Activated gamma-delta T cell treated with Interleukin-2 at 50 U/mL for 16 hours (primary cell): ENCODE measurements at places on chromosomes 1 and 21.

- DNase-seq = no peak
Measured at GRCh38 chr1:154223621-154224020, 2.9 kb downstream of the UBAP2L start.

- no peak for DNase-seq
Measured at GRCh38 chr1:9845914-9846313, 22.1 kb upstream of the CLSTN1 start.

DNA sequence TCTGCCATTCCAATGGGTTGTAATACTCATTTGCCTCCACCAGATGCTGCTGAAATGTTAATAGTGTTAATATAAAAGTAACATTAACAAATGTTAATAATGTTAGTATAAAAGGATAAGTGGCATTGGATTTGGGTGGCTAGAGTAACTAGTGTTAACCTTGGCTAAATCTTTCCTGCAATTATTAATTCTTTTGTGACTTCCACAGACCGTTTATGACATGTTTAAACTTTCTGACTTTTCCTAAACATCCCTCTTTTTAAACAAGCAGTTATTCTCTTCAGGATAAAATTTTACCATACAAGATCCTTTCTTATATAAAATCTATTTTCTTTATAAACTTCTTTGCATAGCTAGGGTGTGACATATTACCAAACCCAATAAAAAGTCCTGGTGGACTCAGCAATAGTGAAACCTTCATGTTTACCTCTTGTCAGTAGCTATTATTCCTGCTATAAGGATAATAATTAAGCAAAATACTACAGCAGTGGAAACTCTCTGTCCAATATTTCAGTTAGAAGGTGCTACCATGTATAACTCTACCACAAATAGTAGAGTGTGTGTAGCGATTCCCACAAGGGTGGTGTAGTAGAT is 41.5 kb downstream of the CCDC30 start:
- DNase-seq = no peak

GRCh38 chr1:76294482-76295194 is 220.1 kb downstream of the ST6GALNAC3 start:
- DNase-seq = no peak

DNA sequence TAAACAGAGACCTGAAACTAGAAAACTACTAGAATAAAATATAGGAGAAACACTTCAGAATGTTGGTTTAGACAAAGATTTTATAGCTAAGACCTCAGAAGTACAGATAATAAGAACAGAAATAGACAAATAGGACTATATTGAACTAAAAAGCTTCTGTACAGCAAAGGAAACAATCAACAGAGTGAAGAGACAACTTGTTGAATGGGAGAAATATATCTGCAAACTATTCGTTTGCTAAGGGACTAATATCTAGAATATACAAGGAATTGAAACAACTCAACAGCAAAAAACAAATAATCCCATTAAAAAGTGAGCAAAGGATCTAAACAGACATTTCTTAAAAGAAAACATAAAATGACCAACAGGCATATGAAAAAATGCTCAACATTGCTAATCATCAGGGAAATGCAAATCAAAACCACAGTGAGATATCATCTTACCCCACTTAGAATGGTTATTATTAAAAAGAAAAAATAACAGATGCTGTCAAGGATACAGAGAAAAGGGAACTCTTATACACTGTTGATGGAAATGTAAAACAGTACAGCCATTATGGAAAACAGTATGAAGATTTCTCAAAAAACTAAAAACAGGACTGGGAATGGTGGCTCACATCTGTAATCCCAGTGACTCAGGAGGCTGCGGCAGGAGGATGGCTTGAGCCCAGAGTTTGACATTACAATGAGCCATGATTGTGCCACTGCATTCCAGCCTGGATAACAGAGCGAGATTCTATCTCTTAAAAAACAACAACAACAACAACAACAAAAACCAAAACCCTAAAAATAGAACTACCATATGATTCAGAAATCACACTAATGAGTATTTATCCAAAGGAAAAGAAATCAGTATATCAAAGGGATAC is 37.3 kb upstream of the ZSWIM5 start:
- no peak for DNase-seq

- no peak for DNase-seq
Measured at GRCh38 chr1:38026592-38027200, 14.2 kb downstream of the UTP11 start.

- no peak for DNase-seq
Measured at GRCh38 chr1:87791931-87792740, 463.5 kb downstream of the LMO4 start.

DNA sequence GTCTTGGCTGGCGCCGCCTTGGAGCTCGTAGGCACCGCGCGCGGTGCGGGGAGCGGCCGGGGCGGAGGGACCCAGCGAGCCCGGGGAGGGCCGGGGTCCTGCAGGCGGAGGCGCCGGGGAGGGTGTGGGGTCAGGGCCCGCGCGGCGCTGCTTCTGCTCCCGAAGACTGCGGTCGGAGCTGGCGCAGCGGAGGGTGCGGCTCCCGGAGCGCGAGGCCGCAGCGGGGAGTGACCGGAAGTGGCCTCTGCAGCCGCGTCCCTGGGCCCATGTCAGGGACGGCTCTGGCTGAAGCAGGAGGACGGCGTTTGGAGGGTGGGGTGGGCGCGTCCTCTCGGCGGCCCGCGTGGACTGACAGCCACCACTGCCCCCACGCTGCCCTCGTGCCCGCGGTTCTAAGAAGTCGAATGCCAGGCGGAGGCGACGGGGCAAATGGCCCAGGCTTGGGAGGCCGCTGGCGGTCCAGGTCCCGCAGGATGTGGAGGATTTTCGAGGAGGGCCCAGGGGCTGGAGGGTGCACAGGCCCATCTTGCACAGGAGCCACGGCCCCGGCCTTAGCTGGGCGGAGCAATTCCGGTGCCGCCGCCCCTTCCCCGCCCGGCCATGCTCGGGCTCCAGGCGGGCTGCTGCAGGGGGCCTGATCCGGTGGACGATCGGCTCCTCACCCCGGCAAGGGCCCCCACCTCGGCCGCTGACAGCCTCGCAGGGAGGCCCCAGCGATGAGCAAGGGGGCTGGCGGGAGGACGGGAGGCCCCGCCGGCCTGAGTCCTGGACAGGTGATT is 7.7 kb upstream of the ZNF669 start:
- no peak for DNase-seq

GRCh38 chr1:15071936-15072335 is 81.6 kb upstream of the TMEM51 start:
- no peak for DNase-seq

DNA sequence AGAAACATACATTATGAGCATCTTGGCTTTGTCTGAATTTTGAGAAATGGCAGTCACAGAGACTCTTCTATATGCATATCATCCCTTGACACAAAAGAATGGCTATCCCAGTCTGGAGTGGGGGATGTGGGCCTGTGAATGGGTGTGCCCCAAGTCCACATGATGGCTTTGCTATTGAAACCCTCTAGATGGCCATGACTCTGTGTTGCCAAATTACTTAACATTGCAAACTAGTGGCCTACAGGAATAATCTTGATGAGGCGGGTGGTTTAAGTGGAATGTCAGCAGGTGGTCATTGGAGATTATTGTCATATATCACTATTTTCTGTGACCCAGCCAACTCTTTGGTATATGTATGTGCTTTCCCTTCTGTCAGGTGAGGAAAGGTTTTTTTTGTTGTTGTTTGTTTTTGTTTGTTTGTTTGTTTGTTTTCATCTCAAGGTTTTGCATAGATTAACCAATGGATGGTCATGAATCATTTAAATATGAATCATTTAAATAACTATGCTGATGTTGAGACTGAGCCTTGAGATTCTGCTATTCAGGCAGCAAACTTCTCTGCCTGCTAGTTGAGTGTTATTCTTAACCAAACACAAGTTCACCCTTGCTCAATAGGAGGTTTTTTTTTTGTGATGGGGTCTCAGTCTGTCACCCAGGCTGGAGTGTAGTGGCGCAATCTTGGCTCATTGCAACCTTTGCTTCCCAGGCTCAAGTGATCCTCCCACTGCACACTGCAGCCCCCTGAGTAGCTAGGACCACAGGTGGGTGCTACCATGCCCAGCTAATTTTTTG is 103.0 kb downstream of the NOS1AP start:
- DNase-seq = no peak

GRCh38 chr1:204272505-204272904 is 58.7 kb upstream of the GOLT1A start:
- DNase-seq = no peak

GRCh38 chr1:193156822-193157142 is 29.6 kb downstream of the B3GALT2 start:
- DNase-seq = no peak

GRCh38 chr1:87437663-87438295 is 109.1 kb downstream of the LMO4 start:
- DNase-seq = no peak

DNA sequence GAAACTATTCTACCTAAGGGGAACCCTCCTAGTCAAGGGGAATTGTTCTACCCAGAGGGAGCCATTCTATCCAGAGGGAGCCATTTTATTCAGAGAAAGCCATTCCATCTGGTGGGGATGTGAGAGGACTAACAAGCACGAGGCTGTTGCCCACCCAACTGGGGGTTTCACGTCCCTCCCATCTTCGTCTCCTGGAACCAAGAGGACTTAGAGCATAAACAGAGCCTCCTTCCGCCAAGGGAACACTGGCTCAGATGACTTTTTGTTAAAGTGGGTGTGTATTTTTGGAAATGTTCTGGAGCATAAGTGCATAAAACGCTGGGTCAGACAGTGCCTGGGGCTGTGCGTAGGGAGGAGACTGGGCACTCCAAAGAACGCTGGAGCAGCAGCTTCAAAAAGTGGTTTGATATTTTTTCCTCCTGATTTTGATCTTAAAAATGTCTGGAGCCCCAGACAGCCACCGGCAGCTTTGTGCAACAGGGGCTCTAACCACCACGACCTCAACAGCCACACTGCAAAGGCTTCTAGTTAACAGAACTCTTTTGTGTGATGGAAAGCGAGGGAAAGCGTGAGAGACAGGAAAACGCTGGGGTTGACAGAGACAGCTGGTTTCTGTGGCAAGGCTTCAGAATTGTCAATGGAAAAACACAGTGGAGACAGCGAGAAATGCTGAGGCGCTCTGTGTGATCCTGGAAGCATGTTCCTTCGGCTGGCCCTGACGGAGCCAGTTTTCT is 363.6 kb upstream of the CAMK1G start:
- DNase-seq = no peak

- no peak for DNase-seq
Measured at GRCh38 chr1:224980181-224980580, 50.7 kb downstream of the DNAH14 start.

- no peak for DNase-seq
Measured at GRCh38 chr1:160267284-160267991, 5.1 kb upstream of the DCAF8 start.

DNA sequence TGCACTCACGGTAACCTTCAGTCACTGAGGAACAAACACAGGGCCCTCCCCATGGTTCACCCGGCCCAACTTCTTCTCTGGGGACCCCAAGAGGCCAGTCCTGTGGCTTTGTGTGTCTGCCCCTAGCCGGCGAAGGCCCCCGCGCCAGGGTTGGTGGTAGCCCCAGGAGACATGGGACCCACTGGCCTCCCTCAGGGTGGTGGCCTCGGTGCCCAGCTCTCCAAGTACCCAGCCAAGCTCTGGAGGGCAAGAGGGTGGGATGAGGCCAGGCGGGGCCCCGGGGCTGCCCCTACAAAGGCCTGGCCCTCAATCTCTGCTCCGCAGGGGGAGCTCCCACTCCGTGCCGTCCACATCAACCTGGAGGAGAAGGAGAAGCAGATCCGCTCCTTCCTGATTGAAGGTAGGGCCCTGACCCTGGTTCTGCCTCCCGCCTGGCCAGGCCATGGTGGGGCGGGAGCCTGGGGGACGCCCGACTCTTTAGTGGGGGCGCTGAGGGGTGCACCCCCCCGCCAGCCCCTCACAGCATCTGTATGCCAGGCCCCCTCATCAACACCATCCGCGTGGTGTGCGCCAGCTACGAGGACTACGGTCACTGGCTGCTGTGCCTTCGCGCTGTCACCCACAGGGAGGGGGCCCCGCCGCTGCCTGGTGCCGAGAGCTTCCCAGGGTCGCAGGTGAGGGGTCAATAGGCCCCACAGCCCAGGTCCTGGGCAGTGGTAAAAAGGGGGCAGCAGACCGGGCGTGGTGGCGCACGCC is 5.6 kb downstream of the PLEKHN1 start:
- no peak for DNase-seq

DNA sequence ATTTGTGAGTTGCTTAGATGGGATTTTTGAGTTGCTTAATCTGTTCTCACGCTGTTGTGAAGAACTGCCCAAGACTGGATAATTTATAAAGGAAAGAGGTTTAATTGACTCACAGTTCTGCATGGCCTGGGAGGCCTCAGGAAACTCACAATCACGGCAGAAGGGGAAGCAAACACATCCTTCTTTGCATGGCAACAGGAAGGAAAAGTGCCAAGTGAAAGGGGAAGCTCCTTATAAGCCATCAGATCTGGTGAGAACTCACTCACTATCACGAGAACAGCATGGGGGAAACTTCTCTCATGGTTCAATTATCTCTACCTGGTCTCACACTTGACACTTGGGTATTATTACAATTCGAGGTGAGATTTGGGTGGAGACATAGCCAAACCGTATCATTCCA is 10.3 kb downstream of the CLIC6 start:
- no peak for DNase-seq

- DNase-seq = no peak
Measured at GRCh38 chr1:70358921-70359564, 4.5 kb upstream of the ANKRD13C start.

DNA sequence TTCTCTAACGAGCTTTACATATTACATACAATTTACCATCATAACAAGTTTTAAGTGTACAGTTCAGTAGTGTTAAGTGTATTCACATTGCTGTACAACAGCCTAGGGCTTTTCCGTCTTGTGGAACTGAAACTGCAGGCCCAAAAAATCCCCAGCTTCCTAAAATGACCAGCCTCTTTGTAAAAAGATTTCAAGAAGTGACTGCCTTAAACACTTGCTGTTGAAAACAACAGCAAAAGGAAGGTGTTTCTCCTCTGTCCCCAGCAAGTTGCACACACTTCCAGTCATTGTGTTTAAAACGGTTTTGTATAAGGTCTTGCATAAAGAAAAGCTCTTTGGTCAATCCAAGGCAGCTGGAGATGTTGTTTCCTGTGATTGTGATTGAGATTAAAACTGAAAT is 16.0 kb upstream of the GBP1 start:
- DNase-seq = no peak

DNA sequence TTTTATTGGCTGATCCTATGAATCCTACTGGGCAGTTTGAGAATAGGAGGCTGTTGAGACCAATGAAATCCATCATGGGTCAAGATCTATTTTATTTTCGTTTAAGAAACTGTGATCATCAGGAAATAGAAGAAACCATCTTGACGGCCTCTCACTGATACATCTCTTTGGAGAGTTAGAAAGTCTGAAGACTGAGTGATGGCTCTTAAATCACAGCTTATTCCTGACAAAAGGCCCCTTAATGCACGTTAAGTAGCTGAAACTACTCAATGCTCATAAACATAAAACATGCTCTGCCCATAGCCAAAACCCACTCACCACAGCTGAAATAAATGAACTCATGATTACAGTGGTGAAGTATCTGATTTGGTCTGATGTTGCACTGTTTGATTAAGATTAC is 784.5 kb upstream of the NEGR1 start:
- no peak for DNase-seq

GRCh38 chr21:45596704-45597318 is 46.7 kb upstream of the PCBP3 start:
- peak; percentile 86 for DNase-seq

GRCh38 chr1:207429963-207430362 is 24.2 kb upstream of the CR2 start:
- DNase-seq = no peak

GRCh38 chr1:177558372-177558771 is 387.6 kb downstream of the BRINP2 start:
- no peak for DNase-seq
